ENCODE measurements at places on chromosomes 4 and X. TPM values are rescaled to one million over a fixed set of nuclear protein-coding genes. Genes with fewer than 3 reads are reported as not detected.
A peak's percentile ranks its signal among the peaks of the same experiment; 100 is the strongest.

DNA sequence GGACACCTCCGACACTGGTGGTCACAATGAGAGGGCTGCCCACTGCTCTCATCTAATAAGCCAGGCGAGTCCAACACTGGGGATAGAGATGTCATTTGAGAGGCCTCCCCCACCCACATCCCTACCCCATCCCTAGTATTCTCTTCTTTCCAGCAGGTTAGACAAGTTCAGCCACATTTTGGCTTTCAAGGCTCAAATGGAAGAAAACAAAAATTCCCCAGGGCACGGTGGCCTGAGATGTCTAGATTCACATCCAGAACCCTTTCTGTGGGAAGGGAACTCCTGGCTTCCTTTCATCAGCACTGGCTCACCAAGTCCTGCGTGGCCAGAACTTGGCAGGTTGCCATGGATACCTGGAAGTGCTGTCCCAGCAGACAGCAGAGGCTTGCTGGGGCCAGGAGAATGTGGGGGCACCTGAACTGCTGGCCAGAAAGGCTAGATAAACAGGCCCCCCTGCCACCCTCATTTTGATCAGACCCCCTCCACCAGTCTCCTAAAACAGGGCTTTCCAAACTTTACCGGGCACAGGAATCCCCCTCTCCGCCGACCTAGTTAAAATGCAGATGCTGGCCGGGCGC, 1.3 kb upstream of the NYX start:
- DNase-seq, result no peak

The PRR32 gene
- not detected for total RNA-seq

- DNase-seq, result peak; percentile 45
These were observed 627.0 kb downstream of the BCOR start for GRCh38 chrX:39470588-39471407.

- no peak for DNase-seq
These were observed 34.5 kb downstream of the HTT-AS start for GRCh38 chr4:3039706-3040366.

DNA sequence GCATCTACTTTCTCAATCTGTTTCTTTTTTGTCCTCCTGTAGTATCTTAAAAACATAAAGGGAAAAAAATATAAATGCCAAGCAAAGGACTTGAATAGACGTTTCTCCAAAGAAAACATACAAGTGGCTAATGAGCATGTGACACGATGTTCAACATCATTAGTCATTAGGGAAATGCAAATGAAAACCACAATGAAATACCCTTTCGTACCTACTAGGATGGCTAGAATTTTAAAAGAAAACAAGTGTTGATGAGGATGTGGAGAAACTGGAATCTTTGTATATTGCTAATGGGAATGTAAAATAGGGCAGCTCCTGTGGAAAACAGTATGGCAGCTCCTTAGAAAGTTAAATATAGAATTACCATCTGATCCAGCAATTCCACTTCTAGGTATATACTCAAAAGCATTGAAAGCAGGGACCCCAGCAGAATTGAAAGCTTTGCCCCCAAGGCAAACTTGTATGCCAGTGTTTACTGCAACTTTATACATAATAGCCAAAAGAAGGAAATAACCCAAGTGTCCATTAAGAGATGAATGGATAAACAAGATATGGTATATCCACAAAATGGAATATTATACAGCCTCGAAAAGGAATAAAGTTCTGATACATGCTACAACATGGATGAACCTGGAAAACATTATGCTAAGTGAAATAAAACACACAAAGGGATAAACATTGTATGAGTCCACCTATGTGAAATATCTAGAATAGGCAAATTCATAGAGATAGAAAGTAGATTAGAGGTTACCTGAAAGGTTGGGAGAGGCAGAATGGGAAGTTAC, 138.3 kb downstream of the SH3KBP1 start:
- no peak for DNase-seq

DNA sequence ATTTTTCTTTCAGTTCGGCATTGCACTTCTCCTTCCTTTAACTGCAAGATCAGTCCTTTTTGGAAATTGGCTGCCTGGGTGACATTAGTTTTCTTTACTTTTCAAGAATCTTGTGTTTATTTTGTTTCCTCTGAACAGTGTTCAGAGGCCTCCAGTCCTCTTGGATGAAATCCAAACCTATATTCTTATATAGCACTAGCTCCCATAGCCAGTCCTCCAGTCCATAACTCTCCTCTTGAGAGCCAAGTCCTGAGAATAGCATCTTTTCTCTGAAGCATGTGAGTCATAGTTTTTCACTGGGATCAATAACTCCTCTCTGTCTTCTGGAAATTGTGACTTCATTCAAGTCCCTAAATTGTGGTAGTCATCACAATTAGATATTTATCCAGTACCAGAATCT, 357.5 kb downstream of the RAPGEF2 start:
- peak; percentile 20 for DNase-seq

The POLR2B gene
- 106 TPM for total RNA-seq

DNA sequence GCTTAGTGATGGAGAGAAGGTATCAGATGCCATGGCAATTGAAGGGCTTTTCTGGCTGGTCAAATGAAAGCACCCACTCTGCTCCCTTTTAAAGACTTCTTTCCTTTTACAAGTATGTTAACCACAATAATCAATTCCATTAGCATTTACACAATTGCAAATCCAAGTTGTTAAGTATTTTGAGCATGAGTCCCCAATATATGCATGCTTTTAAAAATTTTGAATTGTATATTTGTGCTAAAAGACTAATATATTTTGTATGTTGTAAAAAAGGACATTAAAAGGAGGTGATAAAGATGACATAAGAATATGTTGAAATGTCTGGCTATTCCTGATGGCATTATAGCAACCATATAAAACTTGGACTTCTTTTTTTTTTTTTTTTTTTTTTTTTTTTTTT, 639.9 kb upstream of the CPEB2 start:
- no peak for DNase-seq

- DNase-seq, result peak; percentile 33
These were observed 8.4 kb downstream of the NIPAL1 start for GRCh38 chr4:48025005-48025404.

DNA sequence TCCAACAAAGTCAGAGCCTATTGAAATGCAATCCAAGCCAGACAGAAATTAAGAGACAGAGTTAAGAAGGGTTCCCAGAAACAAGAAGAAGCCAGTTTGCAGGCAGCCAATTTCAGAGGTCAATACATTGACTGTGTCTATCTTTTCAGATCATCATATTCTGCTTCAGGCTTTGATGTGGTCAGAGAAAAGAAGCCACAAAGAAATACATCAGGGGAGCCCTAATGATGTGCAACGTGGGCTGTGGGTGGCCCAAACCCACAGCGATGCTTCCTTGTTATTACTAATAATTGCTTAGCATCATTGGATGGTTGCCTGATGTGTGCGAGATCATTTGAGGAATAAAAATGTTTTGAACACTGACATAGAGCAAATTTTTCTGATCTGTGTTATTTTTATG, 99.0 kb upstream of the DUSP21 start:
- DNase-seq, result no peak

DNA sequence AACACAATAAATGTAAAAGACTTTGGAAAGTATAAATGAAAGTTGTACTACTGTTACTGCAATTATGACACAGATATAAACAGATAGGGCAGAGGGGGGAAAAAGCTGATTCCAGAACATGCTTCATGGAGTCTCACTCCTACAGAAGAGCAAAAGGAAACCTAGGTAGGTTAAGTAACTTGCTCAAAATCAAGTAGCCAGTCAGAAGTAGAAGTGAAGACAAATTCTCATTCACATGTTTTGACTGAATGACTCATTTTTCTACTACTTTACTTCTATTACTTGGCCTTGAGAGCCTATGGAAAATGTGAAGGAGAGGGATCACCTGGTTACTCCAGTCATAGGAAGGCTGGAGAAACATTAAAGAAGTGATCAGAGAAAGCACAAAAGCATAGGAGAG, 23.6 kb upstream of the RASGEF1B start:
- no peak for DNase-seq

- peak; percentile 28 for DNase-seq
These were observed 53.5 kb downstream of the DCLK2 start for GRCh38 chr4:150131581-150132228.

DNA sequence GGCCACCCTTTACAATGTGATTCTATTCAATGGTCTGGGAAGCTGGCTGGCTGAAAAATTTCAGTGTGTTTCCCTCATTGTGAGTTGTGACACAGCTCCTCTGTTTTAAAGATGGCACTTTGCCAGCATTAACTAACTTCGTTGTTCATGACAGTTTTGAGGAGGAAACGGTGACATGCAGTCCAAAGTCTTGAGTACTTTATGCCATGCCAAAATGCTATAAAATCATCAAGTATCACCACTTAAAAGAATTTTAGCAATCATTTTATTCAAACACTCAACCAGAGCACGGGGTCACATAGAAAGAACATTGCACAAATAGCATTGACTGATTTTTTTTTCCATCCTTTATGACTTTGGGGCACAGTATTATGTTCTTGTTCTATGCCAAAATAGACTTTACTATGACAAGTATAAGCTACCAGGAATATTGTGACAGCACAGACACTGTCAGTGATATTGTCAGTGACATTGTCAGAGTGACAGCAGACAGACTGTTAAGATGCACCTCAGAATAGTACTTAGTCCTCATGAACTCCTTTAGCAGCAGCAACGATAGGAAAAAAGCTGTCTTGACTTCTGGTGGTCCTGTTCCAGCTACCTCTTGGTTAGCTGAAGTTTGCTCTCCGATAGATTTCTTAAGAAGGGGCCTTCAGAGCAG, 46.7 kb downstream of the CXCL13 start:
- DNase-seq, result no peak

- DNase-seq, result no peak
These were observed 76.7 kb downstream of the CLCN5 start for GRCh38 chrX:49999087-49999486.

DNA sequence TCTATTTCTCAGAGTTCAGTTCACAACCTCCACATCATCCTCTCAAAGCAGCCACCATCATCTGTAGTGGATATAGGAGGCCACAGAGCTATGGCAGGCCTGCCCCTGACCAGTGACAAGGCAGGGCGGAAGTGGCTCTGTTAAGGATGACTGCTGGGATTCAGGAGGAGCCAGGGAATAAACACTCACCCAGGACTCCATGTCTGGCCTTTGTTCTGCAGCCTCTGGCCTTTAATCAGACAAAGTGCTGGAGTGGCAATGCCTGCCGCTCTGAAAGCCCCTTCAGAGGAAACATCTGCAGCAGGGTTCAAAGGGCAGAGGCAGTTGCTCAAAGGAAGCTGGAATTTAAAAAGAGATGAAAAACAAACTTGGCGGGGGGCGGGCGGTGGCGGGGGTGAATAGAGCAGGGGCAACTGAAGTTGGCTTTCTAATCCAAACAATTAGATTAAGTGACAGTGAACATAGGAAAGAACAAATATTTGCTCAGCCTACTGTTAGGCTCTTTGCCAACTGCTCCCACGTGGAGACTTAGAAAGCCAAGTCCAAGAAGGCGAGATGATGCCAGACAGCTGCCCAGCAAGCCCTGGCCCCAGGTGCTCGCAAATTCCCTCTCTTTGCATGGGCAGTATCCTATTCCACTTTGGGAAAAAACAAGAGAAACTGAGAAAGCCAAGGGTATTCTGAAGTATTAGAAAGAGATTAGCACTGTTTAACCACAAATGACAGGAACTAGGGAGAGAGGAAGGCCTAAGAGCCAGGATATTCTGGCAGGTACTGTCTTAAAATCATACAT, 5.5 kb downstream of the MPP1 start:
- peak; percentile 35 for DNase-seq

The NALF2 gene
- not detected for total RNA-seq

The RTL5 gene
- 0.90 TPM for total RNA-seq

DNA sequence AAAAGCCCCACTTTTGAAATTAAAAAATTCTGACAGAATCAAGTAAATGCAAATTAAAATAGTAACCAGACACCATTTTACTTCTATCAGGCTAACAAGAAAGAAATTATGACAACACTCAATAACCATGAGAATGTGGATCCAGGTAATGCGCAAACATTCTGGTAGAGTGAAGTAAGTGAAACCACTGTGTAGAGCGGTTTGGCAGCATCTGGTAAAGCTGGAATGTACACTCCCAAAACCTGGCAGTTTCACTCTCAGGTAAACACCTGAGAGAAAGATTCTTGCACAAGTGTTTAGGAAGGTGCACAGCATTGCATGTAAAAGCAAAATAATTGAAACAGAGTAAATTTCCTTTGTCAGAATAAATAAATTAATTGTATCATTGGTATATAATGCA, 81.8 kb downstream of the TRIML1 start:
- no peak for DNase-seq

The TMPRSS11B gene
- total RNA-seq, result not detected

DNA sequence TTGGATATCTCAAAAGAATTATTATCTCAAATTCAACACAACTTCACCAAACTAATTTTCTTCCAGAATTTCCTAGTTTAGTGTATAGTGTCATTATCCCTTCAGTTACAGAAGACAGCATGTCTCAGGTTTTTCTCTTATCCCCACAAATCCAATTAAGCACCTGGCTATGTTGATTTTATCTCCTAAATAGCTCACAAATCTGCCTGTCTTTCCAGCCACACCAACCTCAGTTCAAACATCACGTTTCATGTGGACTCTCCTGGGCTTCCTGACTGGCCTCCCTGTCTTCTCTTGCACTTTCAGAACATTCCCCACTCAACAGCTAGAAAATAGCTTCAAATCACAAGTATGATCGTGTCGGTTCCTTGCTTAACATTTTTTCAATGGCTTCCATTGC, 14.8 kb downstream of the STK32B start:
- no peak for DNase-seq

DNA sequence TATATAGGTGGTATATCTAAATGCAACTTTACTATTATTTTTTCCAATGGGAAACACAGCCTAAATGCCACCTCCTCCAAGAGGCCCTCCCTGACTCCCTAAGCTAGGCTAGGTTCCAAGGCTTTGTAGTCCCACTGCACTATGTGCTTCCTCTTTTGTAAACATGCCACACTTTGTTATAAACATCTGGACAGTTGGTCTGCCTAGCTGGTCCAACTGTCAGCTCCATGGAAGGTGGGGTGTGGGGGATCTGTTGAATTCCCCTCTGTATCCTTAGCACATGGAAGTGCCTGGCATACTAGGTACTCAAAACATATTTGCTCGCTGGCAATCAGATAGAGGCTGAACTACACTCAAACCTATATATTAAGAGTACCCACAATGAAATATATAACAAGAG, 63.4 kb downstream of the SLC9A7 start:
- no peak for DNase-seq

- peak; percentile 22 for DNase-seq
These were observed 6.9 kb upstream of the WDR1 start for GRCh38 chr4:10123227-10124101.

- DNase-seq, result peak; percentile 71
These were observed 81.2 kb upstream of the PRSS48 start for GRCh38 chr4:151195801-151196200.

The SPP1 gene
- total RNA-seq, result 0.18 TPM

- DNase-seq, result no peak
These were observed 69.0 kb downstream of the ATOH1 start for GRCh38 chr4:93897559-93897958.

The ADAMTS3 gene
- total RNA-seq, result 2.5 TPM

The FAM236C gene
- total RNA-seq, result not detected

GRCh38 chr4:970046-970745, 3.2 kb downstream of the DGKQ start:
- DNase-seq, result no peak

- no peak for DNase-seq
These were observed 18.4 kb upstream of the RNF4 start for GRCh38 chr4:2450394-2451035.

- DNase-seq, result no peak
These were observed 1235.0 kb upstream of the TENM3 start for GRCh38 chr4:181008164-181008563.

- DNase-seq, result peak; percentile 30
These were observed 25.7 kb downstream of the SLC9B2 start for GRCh38 chr4:103050736-103051436.

The RHOXF2 gene
- total RNA-seq, result not detected

Measured in IMR-90 (cell line).